Motor neuron (in vitro differentiated cells): ENCODE measurements at places on chromosomes 6 and 20.

GRCh38 chr6:82273295-82273694 lies 25.8 kb upstream of the IBTK start:
- ATAC-seq, result no peak

- no peak for ATAC-seq
Observed at GRCh38 chr6:50826037-50826761, 7.5 kb downstream of the TFAP2B start.

DNA sequence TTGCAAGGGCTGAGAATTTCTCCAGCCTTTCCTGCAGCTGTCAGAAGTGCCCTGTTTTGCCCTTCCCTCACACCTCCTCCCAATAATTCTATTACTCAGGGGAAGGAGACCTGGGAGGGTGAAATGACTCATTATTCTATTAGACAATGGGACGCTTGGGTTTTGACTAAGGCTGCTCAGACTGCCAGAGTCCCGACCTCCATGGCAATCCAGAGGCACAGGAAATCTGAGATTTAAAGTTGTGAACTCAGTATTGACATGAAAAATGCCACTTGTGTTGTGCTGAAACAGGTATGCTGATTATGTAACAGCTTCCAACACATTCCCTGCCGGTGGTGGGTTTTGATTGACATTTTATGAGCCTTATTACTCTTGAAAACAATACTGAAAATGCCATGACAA lies 625.9 kb upstream of the FLRT3 start:
- ATAC-seq, result no peak

- ATAC-seq, result no peak
Observed at GRCh38 chr6:139860203-139860602, 485.8 kb upstream of the CITED2 start.

GRCh38 chr6:136592930-136593673 lies 42.9 kb upstream of the MAP7 start:
- no peak for ATAC-seq

DNA sequence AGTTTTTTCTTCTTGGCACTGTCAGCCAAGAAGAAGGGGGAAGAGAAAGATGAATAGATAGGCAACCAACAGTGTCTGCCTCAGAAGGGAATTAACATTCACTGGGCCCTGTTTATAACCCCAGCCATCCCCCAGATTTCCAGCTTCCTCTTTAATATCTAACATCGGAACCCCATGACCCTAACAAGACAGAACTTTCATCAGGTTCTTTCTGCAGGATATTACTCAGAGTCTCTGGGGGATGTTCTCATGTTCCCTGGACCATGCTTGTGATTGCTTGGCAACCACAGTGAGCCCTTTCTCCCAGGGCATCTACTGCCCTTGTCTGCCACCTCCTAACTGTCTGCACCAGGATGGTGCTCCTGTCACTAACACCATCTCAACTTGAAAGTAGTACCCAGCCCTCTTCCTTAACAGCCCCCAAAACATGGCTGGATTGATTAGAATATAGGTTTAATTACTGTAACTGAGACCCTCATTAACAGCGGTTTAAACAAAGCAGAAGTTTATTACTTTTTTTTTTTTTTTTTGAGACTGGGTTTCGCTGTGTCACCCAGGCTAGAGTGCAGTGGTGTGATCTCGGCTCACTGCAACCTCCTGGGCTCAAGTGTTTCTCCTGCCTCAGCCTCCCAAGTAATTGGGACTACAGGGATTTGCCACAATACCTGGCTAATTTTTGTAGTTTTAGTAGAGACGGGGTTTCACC lies 12.0 kb upstream of the PTPN1 start:
- no peak for ATAC-seq
